ENCODE measurements at places on chromosomes 5 and 9. TPM values are rescaled to one million over a fixed set of nuclear protein-coding genes. Genes with fewer than 3 reads are reported as not detected.

TTC16 gene
- total RNA-seq: 5.2 TPM

TMC1 gene
- total RNA-seq: 0.28 TPM

- DNase-seq: no peak
These were observed 5.0 kb upstream of the COL23A1 start for GRCh38 chr5:178595150-178595549.

GLRA1 gene
- not detected for total RNA-seq

DNA sequence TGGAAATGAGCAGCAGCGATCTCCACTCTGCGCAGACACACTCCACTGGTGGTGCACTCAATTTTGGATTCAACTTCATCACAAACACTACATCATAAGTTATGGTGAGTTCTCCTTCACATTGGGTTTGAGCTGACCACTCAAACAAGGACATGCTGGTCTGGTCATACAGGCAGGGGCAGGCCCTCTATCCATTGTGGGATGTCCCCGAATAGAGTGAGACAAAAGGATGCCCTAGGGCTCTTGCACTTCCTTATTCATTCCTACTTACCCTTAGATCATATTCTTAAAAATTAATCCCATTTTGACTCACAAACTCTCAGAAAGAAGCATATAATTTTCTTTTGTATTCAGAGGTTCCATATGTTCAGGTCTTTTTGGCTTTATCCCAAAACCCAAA lies 16.3 kb upstream of the PJA2 start:
- DNase-seq: no peak

Measured in activated CD4-positive, alpha-beta memory T cell treated with anti-CD3 and anti-CD28 coated beads, Interleukin-2, amount 10 ng/mL, durations not matched to agents 7 days and 5 days (primary cell).